Activated T-cell treated with anti-CD3 and anti-CD28 coated beads, Interleukin-2, amount 50 U/mL, for 24 hours (primary cell): ENCODE measurements at places on chromosomes 4 and X.

- no peak for DNase-seq
Measured at GRCh38 chr4:118826723-118827444, 9.0 kb downstream of the SEC24D start.

DNA sequence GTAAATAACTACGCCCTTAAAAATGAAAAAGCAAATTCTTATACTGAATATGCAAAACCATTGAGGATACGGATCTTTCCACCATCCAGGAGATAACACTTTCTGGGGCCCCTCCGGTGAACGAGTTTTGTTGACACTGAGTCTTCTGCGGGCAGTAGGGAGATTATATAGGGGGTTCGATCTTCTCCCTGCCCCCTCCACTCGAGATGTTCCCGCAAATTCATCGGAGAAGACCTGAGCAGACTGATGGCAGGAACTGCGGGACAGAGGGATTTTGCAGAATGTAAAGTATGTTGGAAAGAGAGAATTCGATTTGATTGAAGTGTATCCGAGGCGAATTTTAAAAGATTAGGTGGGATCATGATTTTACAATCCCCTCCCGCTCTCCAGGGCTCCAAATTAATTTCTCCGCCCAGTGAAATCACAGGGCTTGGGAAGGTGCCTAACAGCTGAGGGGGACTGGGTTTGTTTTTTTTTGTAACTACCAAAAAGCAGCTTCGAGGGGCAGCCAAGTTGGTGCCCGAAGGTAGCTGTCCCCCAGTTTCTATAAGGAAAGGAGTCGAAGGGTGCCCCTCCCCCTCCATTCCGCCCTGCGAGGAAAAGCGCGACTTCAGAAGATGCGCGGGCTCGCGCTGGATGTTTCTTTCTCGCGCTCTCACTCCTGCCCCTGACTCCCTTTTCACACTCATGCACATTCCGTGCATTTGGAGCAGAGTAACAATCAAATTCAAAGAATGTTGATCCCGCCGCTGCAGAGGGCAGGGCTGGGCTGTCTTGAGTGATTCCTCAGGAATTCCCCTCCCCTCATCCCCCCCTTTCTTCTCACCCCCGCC, 1.2 kb downstream of the TMEM255A start:
- no peak for DNase-seq

DNA sequence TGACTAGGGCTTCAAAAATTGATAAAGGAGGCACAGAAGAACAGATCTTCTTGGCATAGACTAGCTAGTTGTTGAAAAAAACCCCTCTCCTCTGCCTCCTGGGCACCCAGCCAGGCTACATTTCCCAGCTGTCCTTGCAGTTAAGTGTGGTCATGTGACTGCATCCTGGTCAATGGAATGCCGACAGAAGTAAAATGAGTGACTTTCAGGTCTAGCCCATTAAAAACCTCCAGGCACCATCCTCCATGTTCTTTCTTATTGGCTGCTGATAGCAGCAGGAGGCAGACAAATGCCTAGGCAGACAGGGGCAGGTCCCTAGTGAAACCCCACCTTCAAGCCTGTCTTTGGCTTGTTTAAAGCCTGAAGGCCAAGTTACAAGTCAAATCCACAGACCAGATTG, 35.3 kb downstream of the ATXN3L start:
- DNase-seq = no peak

GRCh38 chrX:123736333-123736921, 3.6 kb upstream of the THOC2 start:
- DNase-seq = no peak

- DNase-seq = no peak
Measured at GRCh38 chr4:5462896-5463295, 245.5 kb downstream of the EVC2 start.

- no peak for DNase-seq
Measured at GRCh38 chr4:74157154-74157553, 764 bp upstream of the MTHFD2L start.

DNA sequence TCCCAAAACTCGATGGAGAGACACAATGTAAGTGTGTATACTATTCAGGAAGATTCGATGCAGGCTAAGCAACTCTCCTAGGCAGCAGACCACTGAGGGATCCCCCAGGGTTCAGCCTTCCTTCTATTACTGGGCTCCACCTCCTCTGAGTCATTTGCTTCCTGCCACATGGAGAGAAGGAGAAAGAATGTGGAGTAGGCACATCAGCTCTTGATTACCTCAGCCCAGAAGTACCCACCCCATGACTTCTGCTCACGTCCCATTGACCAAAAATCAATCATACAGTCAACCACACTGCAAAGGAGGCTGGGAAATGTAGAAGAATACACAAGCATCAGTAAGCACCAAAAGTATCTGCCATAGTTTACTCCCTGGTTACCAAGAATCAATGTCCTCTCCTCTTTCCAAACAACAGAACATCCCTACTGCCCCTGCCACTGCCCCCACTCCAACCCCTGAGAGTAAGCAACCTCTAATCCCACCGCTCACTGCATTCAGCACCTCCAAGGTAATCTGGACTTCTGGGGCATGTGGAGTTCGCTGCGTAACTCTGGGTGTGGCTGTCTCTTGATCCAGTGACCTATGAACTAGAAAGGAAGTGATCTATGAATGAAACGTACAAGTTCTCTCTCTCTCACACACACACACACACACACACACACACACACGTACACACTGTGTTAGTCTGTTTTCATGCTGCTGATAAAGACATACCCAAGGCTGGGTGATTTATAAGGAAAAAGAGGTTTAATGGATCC, 91.2 kb upstream of the C1QTNF7 start:
- DNase-seq = no peak

- DNase-seq = no peak
Measured at GRCh38 chr4:147355032-147355656, 125.8 kb upstream of the EDNRA start.

GRCh38 chrX:143634663-143635455, 1.0 kb downstream of the SLITRK4 start:
- no peak for DNase-seq

- DNase-seq = no peak
Measured at GRCh38 chrX:72038016-72038415, 93.7 kb downstream of the RTL5 start.

- peak; percentile 77 for DNase-seq
Measured at GRCh38 chr4:37976991-37977470, 16.8 kb downstream of the PTTG2 start.

DNA sequence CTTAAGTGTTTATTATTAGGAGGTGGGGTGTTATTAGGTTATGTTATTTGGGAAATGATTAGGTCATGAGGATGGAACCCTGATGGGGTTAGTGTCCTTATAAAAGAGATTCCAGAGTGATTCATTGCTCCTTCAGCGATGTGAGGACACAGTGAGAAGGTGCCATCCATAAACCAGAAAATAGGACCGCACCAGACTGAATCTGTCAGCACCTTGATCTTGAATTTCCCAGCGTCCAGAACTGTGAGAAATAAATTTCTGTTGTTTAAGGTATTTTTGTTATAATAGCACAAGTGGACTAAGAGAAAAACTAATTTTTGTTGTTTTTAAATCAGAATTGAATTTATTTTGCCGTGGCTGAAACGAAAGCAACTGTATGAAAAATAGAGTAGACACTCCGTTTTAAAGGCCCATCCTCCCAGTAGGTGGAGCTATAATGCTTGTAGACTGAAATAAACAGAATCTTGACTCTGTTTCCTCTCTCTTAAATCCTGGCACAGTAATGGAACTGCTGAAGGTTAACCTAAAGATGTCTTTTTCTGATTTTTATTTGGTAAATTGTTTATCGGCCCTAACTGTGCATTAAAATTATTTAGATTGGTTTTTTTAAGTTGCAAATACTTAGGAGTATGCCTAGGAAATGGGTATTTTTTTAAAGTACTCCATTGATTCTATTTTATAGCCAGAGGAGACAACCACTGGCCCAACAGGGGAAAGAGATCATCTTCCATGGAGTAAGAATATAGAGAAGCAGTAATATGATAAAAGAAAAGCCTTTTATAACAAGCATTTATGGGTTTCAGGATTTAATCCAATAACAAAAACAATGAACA, 133.2 kb upstream of the ADAMTS3 start:
- no peak for DNase-seq

DNA sequence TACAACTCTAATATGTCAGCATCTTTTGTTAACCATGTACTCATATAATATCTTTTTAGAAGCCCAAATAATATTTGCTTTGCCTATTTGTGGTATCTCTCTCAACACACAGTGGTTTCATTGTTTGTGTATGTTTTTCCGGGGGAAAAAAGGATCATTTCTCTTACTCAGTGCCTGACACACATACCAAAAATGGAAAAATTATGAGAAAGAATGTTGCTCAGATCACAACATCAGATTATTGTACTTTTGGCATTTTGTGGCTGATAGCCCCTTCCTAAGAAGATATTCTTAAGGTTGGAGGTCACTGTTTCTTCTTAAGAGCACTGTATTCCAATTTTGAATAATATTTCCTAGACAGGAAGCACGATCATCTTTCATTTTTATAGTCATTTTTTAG, 93.6 kb downstream of the PDLIM5 start:
- no peak for DNase-seq

DNA sequence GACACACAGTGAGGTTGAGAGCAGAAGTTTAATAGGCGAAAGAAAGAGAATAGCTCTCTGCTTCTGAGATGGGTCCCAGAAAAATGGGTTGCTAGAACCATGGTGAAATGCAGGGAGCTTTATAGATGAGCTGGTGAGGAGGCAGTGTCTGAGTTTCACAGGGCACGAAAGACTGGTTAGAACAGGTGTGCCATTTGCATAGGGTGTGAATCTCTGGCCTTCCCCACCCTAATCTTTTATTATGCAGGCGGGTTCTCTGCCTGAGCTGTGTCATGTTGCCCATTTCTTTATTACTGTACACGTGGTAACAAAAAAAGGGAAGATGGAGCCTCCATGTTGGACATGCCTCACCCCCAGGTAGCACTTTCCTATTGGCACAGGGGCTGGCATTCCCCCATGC, 39.1 kb downstream of the FUNDC1 start:
- DNase-seq = no peak

DNA sequence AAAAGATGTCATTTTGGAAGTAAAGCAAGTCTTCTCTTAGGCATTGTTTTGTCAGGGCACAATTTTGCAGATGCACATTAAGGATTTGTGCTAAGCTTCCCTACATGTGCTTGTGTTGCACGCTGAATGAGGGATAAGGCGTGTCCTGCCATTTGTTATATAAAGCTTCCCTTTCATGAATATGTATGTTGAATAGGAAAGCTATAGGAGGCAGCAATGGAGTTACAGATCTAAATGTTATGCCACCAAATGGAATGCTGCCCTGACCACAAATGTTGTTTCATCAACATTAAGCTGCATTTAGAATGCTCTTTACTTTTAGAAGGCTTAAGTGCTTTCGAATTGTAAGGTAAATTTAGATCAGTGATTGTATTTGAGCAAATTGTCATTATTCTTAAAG, 20.9 kb downstream of the SGMS2 start:
- no peak for DNase-seq

DNA sequence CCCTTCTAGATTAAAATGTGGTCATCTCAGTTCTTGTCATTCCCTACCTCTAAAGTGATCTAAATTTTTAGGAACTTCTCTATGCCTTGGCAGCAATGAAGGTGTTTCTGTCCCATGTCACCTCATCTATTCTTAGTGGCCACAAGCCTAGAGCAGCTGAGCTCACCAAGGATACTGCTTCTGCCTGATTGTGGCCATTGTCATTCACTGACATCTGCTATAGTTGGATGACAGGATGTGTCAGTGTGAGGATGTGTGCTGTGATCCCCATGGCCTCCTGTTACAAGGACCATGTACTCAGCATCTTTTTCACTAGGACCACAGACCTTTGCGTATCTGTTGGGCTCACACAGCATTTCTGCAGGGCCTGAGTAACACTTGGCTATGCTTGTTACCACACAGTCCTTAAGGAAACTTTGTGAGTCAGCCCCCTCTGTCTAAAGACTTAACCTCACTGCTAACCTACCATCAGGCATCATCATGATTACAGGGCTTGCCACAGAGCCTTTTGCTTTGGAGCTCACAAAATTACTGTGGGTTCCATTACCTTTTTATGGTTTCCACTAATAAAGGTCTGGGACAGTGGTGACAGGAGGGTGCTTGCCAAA, 421.0 kb downstream of the ADAM29 start:
- DNase-seq = no peak

DNA sequence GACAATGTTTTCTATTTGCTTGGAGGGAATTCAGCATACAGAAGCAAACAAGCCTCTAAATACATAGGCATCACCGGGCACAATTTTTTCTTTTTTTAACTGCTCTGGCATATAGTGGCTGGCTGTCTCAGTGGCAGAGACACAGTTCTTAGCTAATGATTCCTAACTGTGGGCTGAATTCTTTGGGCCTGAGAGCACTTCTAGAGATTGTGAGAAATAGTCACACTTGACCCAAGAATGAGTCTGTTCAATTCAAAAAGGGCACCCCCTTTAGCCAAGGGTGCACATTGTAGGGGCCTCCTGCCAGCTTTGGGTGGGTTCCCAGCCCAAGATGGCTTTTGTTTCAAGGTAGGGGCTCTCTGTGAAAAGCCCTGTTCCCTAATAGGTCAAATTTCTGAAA, 345.7 kb downstream of the ARHGAP10 start:
- no peak for DNase-seq

- DNase-seq = no peak
Measured at GRCh38 chrX:148647651-148648050, 147.2 kb downstream of the AFF2 start.

- no peak for DNase-seq
Measured at GRCh38 chr4:73341454-73341853, 62.6 kb upstream of the ALB start.

- DNase-seq = no peak
Measured at GRCh38 chr4:18846313-18846712, 824.8 kb upstream of the LCORL start.

DNA sequence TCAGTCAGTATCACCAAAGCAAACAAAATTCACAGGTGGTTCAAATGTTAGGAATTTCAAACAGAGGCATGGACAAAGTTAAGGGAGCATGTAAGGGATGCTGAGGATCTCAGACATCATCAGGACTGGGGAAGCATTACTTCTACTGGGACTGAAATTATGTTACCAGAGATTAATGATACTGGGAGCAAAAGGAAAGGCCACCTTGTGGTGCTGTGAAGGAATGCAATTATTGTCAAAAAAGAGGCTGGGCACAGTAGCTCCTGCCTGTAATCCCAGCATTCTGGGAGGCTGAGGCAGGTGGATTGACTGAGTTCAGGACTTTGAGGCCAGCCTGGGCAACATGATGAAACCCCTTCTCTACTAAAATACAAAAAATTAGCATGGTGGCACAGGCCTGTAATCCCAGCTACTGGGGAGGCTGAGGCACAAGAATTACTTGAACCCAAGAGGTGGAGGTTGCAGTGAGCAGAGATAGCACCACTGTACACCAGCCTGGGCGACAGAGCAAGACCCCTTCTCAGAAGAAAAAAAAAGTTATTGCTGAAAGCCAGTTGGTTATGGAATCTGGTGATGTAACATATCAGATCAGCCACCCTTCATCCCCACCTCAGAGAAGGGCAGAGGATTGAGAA, 954.3 kb downstream of the PCDH7 start:
- DNase-seq = no peak

DNA sequence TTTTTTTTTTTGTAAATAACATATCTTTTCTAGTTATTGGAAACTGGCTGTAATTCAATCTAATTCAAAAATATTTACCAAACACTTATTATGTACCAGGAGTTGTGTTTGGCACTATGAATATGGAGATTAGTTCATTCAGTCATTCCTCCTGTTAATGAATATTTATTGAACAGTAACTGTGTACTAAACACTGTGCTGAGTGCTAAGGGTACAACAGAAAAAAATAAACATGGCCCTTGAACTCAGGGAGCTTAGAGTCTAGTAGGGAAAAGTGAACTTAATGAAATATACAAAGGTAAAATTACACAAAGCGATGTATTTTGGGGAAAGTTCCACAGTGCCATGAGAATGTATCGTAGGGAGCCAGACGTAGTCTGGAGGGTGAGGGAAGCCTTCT, 87.1 kb downstream of the STK32B start:
- DNase-seq = no peak

GRCh38 chr4:178296669-178297068, 854.4 kb upstream of the AGA start:
- no peak for DNase-seq
